ENCODE measurements at places on chromosomes 13 and 19.

DNA sequence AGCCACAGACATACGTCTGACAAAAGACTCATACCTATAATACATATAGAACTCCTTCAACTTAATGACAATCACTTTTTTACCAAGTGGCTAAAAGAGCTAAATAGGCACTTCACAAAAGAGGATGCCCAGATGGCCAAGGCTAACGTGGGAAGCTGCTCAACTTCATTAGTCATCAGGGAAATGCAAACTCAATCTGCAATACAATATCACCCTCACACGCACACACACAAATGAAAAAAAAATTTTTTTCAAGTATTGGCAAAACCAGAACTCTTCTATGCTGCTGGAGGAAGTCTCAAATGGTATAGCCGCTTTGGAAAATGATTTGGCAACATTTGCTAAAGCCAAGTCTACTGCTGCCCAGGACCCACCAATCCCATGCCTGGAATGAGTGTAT lies 14.6 kb upstream of the DNMT1 start:
- no peak for DNase-seq

DNA sequence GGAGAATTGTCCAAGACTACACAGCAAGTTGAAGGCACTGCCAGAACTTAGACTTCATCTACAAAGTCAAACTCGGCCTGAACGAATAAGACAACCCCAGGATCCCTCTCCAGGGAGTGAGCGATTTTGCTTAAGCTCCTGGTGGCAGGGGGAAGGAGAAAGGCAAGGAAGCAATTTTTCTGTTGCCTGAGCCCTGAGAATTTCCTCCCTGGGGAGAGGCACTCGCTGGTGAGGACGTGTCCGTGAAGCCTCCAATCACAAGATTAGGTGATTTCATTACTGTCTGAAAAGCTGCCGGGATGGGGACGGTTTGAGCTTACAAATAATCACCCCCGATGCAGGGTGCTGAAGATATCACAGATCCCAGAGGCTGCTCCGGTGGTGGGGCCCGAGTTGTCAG lies 45.6 kb downstream of the TINCR start:
- DNase-seq: no peak

- DNase-seq: no peak
Measured at GRCh38 chr13:51057906-51058305, 53.2 kb downstream of the C13orf42 start.

- no peak for DNase-seq
Measured at GRCh38 chr13:28415994-28416421, 78.9 kb downstream of the FLT1 start.

GRCh38 chr19:29573486-29573885 lies 32.6 kb upstream of the POP4 start:
- DNase-seq: no peak

DNA sequence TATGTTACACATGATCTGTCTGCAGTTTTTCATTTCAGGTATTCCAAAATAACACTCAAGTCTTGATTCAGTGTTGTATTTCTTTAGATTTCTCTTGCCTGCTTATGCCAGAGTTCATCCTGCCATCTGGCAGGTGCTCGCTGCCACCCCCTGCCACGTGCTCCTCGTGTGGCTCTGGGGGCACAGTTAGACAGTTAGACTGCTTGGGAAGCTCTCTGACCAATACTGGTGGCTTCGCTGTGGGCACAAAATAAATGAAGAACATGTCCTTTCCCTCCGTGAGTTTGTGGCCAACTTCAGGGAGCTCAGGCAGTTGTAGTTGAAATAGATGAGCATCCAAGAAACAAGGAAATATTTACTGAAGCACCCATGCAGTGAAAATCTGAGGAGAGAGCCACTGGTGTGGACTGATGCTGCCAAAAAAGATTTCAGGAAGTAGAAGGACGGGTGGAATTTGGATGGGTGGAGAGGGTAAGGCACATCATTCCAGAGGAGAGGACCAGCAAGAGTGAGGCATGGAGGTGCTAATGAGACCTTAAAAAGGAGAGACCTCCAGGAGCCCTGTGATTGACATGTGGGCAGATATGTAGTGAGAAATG lies 37.5 kb upstream of the GPR183 start:
- no peak for DNase-seq

- DNase-seq: no peak
Measured at GRCh38 chr13:102904408-102904862, 58.6 kb downstream of the ERCC5 start.

DNA sequence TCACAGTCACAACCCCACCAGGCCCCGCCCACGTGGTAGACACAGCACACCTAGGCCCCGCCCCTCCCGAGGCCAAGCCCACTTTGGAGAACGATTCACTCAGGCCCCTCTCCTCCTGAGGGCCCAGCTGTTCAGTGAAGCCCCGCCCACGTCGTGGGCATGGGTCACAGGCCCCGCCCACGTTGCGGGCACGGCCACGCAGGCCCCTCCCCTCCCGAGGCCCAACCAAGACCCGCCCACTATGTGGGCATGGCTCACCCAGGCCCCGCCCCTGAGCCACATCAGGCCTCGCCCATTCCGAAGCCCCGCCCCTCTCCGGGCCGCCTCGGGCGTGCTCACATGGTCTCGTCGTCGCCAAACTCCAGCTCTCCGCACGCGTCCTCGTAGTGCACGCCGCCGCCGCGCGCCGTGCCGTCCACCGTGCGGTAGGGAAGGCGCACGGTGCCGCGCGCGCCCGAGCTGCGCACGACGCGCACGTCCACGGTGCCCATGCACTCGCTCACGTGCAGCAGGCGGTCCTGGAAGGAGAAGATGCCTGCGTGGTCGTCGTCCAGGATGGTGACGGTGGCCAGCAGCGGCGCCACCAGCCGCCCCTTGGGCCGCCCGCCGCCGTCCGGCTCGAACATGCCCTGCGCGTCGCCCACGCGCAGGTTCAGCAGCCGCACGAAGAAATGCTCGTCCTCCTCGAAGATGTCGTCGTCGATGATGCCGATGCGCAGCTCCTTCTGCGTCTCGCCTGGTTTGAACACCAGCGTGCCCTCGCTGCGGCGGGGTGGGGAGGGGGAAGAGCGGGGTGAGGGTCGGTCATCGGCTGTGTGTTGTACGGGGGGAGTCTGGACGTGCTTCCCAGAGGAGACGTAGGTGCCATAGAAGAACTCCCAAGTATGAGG lies 24.0 kb downstream of the SLC8A2 start:
- no peak for DNase-seq

DNA sequence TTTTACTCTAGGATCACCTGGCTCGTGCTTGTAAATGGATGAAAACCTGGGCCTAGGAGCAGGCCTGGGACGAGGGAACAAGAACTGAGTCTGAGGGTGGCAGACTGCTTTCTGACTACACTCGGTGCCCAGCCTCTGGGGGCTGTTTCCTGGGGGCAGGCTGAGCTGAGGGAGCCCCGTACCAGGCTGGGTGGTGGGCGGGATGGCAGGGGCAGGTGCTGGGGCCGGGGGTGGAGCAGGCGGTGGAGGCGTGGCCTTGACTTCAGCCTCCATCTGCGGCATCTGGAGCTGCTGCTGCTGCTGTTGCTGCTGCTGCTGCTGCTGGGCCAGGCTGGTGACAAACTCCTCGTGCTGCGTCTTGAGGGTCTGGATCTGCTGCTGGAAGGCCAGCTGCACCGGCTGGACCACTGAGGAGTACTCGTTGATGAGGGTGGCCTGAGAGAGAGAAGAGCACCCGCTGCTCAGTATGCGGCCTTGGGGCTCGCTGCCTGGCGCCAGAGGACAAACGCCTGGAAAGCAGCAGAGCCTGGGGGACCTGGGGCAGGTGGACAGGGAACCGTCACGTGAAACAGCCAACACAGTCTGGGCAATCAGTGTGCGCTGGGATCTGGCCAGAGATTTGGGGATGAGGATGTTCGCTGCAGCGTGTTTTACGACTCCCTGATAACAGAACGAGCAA lies 12.6 kb downstream of the CHERP start:
- no peak for DNase-seq

- no peak for DNase-seq
Measured at GRCh38 chr13:102322211-102322610, 79.6 kb downstream of the FGF14 start.

DNA sequence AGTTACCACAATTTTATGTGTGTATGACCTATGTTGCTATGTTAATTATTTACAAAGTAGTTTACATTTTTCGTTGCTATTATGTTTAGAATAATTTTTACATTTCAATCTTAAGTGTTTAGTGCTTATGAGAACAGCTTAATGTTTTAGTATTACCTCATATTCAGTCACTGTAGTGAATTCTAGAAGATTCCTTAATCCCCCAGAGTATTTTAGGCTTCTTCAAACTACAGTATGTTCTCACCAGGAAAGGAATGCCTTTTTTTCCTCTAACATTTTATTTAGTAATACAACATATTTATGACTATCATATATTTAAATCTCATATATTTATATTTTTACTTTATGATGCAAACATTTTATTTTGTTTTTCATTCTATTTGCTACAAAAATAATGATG lies 612.1 kb upstream of the KLHL1 start:
- DNase-seq: no peak

DNA sequence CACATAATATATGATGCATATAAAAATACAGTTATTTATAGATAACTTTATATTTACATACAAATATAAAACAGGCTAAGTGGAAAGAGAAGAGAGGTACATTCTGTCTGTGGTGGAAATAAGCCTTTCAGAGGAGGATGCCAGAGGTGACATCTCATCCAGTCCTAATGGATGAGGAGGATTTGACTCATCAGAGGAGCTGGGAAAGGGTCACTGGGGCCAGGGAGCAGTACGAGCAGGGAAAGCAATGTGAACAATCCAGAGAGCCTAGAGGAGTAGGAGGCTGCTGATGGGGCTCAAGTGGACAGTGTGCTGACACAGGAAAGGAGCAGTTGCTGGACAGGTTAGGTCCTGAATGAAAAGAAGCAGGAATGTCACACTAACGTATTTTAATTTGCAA lies 18.6 kb downstream of the NALCN start:
- DNase-seq: no peak

GRCh38 chr19:46606019-46606418 lies 4.9 kb downstream of the CALM3 start:
- no peak for DNase-seq

DNA sequence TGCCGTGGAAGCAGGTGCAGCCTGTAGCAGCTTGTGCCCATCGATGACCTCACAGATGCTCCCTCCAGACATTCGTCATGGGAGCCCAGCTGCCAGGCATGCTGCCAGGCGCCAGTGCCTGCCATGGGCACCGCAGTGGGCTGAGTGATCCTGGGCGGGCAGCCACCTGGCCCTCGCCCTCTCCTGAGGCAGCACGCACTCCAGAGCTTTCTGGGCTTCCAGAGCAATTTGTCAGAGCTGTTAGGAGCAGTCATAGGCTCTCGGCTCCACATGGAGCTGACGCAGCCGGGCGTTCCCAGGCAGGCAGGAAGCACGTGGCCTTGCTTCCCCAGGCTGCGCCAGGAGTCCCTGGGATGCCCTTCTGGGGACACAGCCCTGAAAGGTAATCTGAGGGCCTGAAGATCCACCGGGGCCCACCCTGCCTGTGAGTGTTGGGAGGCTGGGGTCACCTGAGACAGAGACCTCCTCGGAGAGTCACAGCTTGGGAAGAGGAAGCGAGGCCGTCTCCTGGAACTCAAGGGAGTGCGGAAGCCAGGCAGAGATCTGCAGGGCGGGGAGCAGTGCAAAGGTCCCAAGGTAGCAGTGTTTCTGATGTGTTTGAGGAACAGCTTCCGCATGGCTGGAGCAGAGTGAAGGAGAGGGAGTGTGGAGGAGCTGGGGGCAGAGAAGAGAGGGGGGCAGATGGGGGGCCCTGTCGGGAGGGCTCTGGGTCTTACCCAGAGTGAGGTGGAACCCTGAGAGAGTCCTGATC lies 50.6 kb downstream of the DPF1 start:
- no peak for DNase-seq

DNA sequence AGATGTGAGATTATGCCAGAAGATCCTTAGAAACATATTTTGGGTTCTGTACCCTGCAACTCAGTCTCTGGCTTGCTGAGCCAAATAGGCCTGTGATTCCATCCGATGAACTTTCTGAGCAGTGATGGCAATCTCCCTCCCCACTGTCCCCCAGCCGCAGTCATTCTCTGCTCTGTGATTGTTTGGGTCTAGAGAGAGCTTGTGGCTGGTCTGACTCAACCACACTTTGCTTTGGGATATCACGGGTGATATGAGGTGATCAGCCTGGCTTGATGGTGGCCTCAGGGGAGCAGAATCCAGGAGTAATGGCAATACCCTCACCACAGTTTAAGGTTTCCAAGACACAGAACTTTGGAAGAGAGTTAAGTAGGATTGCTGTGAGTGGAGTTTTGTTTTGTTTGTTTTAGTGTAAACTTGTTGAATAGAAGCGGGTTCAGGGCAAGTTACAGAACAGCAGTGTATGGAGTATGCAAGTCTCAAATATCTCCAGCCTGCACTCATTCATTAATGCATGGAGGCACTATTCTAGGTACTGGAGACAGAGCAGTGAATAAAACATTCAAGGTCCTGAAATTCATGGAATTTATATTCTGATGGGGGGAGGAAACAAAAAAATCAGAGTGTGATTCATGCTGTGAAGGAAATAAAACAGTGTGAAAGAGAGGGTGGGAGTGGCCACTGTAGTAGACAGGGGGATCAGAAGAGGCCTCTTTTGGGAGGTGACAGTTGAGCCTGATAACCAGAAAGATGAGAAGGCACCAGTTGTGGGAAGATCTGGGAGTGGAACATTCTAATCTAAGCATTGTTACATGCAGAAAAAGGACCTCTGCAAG lies 5.3 kb downstream of the SAMD4B start:
- DNase-seq: no peak

DNA sequence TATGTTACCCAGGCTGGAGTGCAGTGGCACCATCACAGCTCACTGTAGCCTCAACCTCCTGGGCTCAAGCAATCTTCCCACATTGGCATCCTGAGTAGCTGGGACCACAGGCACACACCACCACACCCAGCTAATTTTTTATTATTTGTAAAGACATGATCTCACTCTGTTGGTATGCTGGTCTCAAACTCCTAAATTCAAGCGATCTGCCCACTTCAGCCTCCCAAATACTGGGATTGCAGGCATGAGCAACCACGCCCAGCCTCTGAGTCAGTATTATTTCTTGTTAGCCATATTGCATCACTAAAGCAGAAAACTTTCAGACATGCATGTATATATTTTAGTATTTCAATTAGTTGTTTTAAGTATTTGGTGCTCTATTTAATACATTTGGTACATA lies 376.4 kb downstream of the GPC6 start:
- no peak for DNase-seq

DNA sequence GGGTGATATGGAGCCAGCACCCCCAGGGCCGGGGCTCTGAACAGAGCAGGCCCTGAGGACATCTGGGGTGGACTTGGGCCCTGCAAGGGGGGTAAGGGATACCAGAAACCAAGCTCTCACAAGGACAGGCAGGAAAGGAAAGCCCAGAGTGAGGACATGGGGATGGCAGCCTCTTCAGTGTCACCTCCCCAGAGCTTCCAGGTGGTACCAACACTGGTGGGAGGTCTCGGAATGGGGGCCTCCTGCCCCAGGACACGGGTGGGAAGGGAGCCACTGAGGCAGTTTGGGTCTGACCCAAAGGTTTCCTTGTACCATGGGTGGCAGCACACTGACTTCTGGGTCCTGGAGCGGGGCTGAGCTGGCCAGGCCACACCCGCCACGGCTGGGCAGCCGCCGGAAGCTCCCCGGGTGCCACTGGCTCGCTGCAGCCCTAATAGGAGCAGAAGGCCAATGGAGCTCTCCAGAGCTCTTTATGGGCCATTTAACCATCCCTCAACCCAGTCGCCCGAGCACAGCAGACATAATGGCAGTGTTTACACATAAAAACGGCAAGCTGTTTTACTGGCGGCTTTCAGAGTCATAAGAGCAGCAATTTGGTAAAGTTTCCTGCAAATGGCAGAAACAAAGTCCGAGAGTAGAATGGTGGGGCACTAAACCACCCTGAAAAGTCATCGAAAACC lies 59.3 kb downstream of the PEPD start:
- no peak for DNase-seq
